ENCODE measurements at places on chromosomes 12 and 14.

- DNase-seq: no peak
Measured at GRCh38 chr12:118428643-118429042, 52.3 kb downstream of the SUDS3 start.

DNA sequence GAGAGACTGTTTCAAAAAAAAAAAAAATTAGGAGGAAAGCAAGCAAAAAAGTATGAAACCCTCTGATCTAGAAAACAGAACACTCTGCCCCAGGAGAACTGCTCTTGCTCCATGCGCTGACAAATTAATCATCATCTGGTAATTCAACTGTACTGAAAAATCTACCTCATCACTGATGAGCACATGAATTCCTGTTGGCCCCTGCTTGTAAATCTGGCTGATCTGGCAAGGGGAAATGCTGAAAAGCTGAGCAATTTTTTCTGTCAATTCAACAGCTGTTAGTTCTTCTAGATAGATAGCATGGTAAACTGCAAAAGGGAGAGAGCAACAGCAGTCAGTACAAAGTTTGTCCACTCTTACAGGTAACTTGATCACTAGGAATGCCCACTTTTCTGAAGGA lies 15.2 kb upstream of the CSRNP2 start:
- no peak for DNase-seq

- DNase-seq: no peak
Measured at GRCh38 chr14:51331486-51332367, 91.7 kb downstream of the TMX1 start.

GRCh38 chr12:29158115-29158763 lies 9.2 kb downstream of the FAR2 start:
- DNase-seq: no peak

DNA sequence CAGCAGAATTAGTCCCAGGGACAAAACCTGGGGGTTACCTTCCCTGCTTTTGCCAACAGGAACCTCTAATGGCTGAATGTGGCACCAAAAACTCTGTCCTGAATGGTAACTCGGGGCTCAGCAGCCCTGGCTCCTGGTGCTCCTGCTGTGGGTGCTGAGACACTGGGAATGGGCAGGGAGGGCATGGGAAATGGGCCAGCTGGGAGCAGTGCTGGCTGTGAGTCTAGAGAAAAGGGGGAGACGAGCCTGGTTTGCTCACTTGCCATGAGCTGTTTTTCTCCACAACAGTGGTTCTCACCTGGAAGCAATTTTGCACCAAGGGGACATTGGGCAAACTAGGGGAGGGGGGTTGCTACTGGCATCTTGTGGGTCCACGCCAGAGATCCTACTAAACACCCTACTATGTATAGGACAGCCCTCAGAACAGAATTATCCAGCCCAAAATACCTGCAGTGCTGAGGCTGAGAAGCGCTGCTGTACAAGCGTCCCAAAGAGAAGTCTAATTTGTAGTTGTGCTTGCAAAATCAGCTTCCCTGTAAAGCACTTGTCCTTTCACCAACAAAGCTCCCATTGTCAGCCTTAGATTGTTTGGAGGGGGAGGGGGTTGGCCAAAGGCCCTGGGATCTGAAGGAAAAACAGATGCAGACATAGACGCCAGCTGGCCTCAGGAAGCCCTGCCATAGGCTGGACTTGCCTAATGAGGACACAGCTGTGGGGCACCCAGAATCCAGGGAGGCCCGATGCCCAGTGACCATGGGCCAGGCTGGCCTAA lies 3.6 kb downstream of the LRRC74A start:
- no peak for DNase-seq

- DNase-seq: no peak
Measured at GRCh38 chr14:34055157-34055950, 104.5 kb upstream of the EGLN3 start.

- no peak for DNase-seq
Measured at GRCh38 chr14:39006721-39007410, 96.2 kb downstream of the SEC23A start.

GRCh38 chr14:100336618-100337530 lies 13.7 kb downstream of the SLC25A47 start:
- no peak for DNase-seq

DNA sequence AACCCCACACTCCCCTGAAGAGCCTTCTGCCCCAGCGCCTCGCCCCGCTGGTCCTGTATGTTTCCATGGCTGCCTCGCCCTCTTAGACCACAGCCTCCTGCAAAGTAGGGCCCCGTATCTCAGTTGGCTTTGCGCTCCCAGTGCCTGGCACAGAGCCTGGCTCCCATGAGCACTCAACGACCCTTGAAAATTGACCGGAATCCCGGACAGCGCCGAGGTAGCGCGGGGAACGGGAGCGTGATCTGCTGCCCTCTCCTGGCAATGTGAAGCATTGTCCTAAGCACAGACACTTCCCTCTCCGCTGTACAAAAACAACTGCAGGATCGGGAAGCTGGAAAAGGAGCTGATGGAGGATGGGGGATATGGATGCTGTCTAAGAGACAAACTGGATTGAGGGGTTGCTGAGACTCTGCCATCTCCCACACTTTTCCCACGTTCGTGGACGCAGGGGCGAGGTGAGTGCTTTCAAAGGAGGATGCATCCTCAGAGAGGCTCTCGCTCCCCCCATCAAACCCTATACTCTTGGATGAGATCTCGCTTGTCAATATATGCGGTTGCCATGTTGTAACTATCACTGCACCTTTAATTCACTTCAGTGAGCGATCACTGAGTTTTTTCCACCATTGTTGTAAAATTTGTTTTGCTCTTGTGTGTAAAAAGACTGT lies 10.7 kb upstream of the FKBP4 start:
- DNase-seq: peak; percentile 81

DNA sequence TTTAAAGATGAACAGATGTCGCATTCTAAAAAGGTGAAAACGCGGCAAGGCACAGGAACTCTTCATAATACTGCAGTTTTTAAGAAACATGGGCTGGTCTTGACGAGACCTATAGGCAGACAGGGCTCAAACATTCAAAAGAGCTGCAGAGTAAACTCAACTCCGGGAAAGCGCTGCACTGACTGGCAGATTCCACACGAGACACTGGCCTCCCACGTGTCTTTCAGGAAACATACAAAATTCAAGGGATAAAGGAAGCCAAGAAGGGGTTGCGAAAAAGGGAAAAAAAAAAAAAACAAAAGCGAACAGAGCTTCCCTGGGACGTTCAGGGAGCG lies 614 bp upstream of the ARF6 start:
- peak; percentile 76 for DNase-seq

Measured in AG08396 (cell line).